Mucosa of gallbladder (tissue), 1 donor: ENCODE measurements at places on chromosomes 13 and 19. TPM values are rescaled to one million over a fixed set of nuclear protein-coding genes. Genes with fewer than 3 reads are reported as not detected.

DNA sequence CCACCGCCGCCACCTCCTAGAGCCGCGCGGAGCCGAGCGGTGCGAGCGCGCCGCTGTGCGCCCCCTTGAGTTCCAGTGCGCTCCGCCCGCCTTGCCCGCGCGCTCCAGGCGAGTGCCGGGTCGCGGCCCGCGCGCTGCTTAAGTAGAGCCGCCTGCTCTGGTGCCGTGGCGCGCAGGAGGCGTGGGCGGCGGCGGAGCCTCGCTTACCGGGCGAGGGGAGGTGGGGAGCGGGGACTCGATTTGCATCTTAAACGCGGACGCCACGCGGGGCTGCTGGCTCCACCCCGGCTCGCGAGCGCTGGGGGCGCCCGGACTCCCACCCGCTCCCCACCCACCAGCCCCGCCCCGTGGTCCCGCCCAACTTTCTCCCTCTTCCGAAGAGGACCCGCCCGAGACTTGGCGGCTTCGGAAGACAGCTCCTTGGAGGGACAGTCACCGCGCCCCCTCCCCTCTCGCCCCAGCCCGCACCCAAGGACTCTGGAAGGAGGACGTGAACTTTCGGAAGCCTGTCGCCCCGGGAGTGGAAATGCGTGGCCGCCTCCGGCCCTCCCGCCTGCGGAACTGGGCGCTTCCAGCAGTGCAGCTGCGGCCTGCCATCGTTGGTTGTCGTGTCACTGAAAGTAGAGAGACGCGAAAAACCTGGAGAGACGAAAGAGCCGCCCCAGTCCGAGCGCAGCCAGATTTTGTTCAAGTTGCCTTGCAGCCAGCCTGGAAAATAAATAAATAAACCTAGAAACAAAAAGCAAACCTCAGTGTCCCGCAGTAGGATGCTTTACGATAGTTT is at the start of gene KCTD12:
Gene KCTD12, minus strand, starts transcription at position 114 of the 784 bp plus-strand sequence. CDS start 257 bp downstream, outside the sequence.
- DNase-seq, result peak; percentile 82

DNA sequence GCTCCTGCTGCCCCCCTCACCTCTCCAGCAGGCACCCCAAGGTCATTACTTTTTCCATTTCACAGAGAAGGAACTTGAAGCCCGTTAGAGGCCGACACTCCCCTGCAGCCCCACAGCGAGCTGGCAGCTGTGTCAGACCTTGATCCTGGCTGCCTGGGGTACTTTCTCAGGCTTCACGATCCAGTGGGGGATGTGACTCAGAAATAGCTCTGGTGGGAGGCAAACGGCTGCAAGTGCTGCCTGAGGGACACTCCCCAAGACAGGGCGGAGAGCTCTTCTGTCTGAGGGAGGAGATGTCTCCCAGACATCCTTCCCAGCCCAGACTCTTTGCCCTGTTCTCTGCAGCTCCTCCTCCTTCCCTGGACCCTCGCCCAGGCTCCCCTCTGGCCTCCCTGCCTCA is 4.8 kb downstream of the TSKS start:
- DNase-seq, result no peak

GRCh38 chr19:5076440-5077208 is 107.7 kb downstream of the KDM4B start:
- no peak for DNase-seq

GRCh38 chr13:100520936-100521850 is 67.4 kb downstream of the GGACT start:
- DNase-seq, result no peak

DNA sequence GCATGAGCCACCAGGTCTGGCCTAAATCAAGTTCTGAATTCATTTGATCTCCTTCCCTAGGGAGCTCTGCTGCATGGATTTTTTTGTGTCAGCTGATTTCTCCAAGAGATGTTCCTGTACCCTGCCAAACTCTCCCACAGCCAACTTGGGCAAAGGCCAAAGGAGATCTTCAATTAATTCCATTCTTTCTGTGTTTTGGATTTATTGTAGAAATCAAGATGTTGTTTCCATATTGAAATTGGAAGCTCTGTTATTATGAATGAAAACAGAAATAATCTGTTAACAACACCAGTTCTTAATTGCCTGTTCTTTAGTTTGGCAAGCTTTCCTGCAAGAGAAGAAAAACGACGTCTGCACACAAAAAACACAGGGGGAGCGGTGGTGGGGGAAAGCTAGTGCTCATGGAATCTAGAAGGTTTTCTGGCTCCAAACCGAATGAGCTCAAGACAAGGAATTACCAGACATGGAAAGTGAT is 86.5 kb upstream of the ABCC4 start:
- DNase-seq, result no peak

DNA sequence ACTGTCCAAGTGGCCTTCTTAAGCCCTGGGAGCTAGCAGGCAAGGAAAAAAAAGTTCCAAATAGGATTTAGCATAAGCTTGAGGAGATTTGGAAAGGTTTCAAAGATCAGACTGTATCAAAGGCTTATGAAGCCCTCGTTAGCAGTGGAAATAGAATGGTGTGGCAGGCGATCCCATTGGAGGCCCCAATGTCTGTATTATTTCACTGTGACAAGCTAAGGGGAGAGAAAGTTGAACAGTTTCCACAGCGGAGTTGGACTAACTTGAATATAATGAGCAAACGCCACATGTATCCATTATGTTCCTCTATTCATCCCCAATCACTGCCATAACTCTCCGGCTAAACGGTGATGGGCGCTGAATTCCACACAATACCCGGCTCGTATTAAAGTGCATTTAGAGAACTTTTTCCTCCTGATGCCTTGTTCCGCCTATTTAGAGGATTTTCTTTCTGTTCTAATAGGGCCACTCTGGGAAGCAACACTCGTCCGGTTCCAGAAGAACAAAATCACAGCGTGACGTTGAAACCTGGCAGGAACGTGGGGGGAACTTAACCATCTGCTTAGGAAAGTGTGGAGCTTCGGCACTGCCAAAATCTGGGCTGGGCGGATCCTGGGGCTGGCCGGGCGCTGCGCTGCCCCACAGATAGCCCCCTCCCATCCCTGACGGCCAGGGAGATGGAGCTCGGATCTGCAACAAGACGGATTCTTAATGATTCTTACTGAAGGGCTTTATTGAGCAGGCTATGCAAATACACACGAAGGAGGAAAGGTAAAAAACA is 1.0 kb upstream of the PCDH8 start:
- no peak for DNase-seq

GRCh38 chr19:11324079-11324661 is 15.3 kb downstream of the RAB3D start:
- peak; percentile 69 for DNase-seq

DNA sequence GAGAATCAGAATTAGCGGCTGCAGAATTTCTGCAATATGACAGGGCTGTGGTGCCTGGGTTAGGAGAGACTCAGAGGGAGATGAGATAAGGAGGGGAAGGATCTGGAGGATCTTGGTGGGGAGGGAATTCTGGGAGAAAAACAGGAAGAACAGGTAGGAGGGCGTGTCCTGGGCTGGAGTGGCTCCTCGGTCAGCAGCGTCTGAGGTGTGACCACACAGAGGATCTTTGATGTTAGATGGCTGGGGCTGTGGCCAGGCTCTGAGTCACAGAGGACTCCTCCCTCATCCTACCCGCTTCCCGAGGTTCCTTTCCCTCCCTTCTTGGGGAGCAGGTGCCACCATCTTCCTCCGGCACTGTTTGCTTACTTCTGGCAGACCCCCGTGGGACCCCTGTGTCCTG is 6.4 kb upstream of the KLK6 start:
- DNase-seq, result peak; percentile 79

The IRS2 gene
- total RNA-seq, result 25.6 TPM

The ZNF208 gene
- total RNA-seq, result 9.0 TPM

The IL4I1 gene
- 0.81 TPM for total RNA-seq
